ENCODE measurements at places on chromosomes 4 and X.

- no peak for DNase-seq
Measured at GRCh38 chr4:15402974-15403373, 24.9 kb upstream of the C1QTNF7 start.

GRCh38 chr4:39642885-39643552 lies 4.4 kb upstream of the SMIM14 start:
- DNase-seq = no peak

- no peak for DNase-seq
Measured at GRCh38 chr4:142264961-142265360, 581.1 kb downstream of the INPP4B start.

DNA sequence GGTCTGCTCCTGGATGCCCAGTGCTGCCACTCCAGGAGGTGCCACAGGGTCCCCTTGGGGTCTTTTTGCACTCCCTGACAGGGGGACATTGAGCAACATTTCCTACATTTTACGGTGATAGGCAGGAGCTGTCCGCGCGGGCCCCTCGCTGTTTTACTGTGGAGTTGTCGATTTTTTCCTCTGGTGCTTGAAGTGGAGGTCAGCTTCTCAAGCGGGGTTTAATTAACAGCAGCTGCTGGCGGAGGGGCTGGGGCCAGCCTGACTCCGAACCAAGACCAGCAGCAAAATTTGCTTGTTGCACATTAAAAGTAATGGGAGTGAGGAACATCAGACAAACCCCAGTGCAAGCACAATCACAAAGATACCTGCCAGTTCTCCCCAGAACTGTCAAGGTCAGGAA lies 13.2 kb upstream of the SH3TC1 start:
- DNase-seq = no peak

DNA sequence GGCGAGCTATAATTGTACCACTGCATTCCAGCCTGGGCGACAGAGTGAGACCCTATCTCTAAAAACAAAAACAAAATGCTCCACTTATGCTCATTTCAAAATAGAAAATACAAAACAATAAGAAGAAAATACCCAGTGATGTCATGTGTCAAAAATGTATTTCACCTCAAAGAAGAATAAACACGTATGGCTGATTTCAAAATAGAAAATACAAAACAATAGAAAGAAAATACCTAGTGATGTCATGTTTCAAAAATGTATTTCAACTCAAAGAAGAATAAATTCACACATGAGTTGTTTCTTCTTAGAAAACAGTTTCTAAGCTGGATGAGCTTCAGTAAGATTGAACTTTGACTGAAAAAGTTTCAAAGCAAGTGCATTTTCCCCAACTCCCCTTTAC lies 20.3 kb upstream of the PDCL2 start:
- DNase-seq = no peak

- no peak for DNase-seq
Measured at GRCh38 chrX:98071331-98071730, 1187.6 kb downstream of the RPA4 start.

DNA sequence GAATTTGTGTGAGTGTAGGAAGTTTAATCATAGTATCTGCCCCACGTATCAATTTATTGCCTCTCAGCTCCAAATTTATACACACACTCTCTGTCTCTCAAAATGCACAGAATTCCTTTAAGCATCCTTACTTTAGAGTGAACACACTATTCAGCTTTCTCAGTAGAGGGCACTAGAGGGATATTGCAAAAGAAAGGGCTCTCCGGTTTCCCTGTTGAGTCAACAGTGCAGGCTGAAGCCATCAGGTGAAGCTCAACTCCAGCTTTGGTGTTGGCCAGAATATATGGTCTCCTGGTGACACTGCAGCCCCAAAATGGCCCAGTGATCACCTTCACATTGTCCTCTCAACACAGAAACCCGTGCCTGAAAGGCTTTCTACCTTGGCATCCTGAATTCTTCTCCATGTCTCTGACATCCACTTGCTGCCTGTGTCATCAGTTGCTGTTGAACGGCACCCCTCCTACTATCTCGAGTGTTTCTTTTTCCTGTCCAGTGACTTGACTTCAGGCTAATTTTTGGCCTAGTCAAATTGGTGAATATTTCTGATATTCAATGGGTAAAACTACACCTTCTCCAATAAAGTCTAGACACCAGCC lies 670.5 kb downstream of the GABRG1 start:
- DNase-seq = peak; percentile 89

- no peak for DNase-seq
Measured at GRCh38 chr4:102529977-102530376, 28.8 kb downstream of the NFKB1 start.

GRCh38 chr4:113893546-113893945 lies 85.9 kb downstream of the ARSJ start:
- peak; percentile 4 for DNase-seq

- DNase-seq = no peak
Measured at GRCh38 chr4:84652478-84652877, 69.6 kb downstream of the CDS1 start.

- peak; percentile 84 for DNase-seq
Measured at GRCh38 chr4:47032405-47033106, 1.2 kb downstream of the GABRB1 start.

DNA sequence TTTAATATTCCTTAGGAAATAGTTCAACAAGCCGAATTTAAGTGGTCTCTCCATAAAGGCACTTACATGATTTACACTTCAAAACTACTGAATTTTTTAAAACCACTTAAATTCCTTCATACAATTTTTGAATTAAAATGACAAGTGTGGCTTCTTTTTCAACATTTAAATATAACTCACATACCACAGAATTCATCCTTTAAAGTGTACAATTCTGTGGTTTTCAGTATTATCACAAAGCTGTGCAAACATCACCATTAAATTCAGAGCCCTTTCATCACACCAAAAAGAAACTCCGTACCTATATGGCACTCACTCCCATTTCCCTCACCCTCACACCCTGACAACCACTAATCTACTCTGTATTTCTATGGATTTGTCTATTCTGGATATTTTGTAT lies 200.9 kb upstream of the MAB21L2 start:
- DNase-seq = no peak

DNA sequence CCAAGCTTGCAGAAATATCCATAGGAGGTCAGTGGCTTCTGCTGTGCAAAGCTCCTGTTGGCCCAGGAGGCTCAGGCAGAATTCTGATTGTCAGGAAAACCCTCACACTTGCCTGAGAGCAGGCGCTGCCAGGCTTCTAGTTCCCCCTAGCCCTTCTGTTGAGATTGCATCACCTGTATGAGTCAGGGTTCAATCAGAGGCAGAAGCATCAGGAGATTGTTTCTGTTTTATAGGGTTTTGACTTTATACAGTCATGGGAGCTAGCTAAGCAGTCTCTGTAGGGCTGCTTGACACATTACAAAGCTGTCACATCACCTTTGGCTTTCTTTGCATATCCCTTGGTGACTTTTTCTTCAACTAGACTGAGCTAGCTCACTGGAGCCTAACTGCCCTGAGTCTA lies 27.8 kb downstream of the DIPK2B start:
- DNase-seq = peak; percentile 18
